ENCODE measurements at places on chromosomes 1 and 21.

GRCh38 chr1:15172405-15173259, 19.1 kb downstream of the TMEM51 start:
- DNase-seq, result no peak

DNA sequence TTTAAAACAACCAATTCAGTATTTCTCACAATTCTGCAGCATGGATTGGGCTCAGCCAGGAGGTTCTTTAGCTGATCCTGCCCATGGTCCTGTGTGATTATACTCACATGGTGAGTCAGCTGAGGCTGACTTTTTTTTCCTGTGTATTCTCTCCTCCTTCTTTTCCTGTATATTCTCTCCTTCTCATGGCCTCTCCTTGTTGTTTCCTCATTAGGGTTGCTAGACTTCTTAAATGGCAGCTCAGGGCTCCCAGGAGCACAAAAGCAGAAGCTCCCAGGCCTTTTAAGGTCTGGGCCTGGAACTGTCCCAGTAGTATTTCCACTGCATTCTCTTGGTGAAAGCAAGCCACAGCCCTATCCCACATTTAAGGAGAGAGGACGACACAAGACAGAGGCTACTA, 26.8 kb downstream of the VANGL1 start:
- no peak for DNase-seq

- DNase-seq, result no peak
Observed at GRCh38 chr1:43722810-43723209, 15.5 kb downstream of the ST3GAL3 start.

- no peak for DNase-seq
Observed at GRCh38 chr1:239817276-239817675, 274.4 kb upstream of the FMN2 start.

DNA sequence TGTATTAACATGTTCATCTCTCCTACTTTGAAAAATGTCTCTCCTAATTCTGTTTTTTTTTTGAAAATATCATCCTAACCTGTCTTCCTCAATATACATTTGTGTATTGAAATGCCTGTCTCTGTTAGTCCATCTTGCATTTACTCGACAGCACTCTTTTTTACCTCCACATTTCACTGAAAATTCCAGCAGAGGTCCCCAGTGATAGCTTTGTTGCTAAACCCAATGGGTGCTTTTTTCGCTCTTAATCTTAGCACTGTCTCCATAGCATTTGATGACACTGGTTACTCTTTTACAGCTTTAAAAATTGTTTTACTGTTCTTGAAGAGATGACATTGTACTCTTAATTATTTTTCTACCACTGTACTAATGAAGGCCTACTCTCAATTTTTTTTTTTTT, 10.8 kb downstream of the OSBPL9 start:
- DNase-seq, result no peak

DNA sequence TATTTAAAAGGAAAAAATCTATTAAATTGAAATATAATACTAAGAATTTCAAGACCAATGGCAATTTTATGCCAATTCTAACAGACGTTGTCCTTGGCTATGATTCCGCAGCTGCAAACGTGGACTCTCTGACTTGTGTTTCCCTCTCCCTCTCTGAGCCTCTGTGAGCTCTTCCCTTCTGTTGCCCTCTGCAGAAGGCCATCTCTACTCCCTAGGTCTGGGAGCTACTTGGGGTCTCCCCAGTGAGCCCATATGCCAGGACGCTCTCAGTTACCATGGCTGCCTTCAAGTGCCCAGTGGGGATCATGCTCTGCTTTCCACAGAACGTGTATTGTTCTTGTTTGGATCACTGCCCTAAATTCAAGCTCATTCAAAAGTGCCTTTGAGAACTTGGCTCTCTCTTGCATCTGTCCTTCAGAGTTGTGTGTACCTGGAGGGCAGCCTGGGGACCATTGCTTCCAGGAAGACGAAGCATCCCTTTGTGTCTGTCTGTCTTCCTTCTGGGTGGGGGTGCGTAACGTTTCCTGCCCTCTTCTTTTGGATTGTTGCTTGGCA, 97.5 kb upstream of the TSPAN2 start:
- peak; percentile 60 for DNase-seq

DNA sequence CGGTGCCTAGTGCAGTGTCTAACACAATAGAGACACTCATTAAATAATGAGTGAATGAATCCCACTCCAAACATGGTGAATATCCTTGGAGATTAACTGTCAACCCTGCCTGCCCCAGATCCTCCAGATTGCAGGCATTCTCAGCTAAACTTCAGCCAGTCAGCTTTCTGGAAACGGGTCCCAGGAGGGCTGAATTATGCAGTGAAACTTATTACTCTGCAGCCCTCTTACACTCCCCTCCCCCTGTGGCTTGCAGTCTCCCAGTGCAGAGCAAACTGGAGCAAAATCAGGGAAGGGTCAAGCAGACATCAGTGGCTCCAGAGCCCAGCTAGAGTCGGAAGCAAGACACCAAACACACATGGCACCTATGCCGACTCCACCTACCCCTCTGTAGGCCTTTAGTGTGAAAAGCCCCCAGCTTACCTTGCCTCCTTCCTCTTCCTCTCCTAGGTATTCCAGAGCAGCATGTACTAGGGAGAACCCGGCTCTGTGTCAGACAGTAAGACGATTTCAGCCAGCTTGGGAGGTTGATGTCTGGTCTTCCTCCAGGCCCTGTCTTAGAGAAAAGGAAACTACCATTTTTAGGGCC, 6.5 kb upstream of the RGS16 start:
- DNase-seq, result peak; percentile 82

GRCh38 chr1:103761896-103762295, 12.2 kb downstream of the AMY1C start:
- DNase-seq, result no peak

- no peak for DNase-seq
Observed at GRCh38 chr1:41537788-41538351, 53.4 kb upstream of the EDN2 start.

GRCh38 chr21:41678016-41678923, 88.6 kb downstream of the RIPK4 start:
- DNase-seq, result peak; percentile 55
